Stimulated activated CD4-positive, alpha-beta T cell treated with anti-CD3 and anti-CD28 coated beads, TNF-alpha, amount 100 ng/mL, for 24 hours (primary cell): ENCODE measurements at places on chromosomes 13 and 19.

GRCh38 chr13:47033216-47033615 is 136.4 kb upstream of the HTR2A start:
- DNase-seq = no peak

- no peak for DNase-seq
Measured at GRCh38 chr13:106100171-106100919, 435.1 kb downstream of the EFNB2 start.

DNA sequence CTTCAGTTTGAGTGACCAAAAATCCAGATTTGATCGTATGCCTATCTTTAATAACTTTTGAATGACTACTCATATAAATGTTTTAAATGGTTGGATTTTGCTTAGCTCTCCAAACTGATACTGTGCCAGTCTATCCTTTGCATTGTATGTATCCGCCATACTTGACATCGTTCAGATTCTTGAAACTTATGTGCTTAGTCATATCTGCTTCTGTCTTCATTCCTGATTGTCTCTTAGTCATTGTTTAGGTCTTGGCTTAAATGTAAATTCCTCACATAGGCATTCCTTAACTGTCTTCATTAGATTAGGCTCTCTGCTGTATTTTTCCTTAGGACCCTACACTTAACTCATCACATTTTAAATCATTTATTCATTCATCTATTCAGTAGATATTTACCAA is 126.0 kb downstream of the PCCA start:
- no peak for DNase-seq

GRCh38 chr13:112350300-112350699 is 25.9 kb upstream of the SPACA7 start:
- DNase-seq = no peak

DNA sequence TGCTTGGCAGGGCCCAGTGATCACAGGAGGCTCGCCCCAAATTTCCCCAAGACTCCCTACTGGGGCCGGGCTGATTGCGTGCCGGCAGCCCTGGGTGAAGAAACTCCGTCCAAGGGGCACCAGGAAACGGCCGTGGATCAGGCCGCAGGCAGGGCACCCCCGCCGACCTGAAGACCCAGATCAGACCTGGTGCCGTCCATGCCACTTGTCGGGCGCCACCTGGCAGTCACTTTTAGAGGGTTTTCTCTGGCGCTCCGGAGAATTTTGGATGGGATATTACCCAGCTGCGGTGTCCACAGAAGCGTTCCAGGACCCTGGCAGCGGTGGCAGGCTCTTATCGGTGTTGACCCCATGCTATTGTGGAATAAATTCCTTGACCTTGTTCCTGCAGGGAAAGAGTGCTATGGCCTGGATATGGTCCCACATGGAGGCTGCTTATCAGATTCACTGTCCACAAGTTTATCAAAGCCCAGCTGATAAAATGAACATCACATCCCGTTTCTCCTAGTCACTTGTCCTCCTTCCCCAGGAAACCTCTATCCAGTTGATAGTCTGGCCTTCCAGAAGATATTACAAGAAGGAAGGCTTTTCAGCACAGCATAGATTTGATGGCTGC is 38.2 kb downstream of the IGFL2 start:
- DNase-seq = no peak

- no peak for DNase-seq
Measured at GRCh38 chr19:53432088-53432661, 391 bp downstream of the ZNF761 start.

- DNase-seq = no peak
Measured at GRCh38 chr19:5386841-5387240, 46.2 kb upstream of the PTPRS start.

DNA sequence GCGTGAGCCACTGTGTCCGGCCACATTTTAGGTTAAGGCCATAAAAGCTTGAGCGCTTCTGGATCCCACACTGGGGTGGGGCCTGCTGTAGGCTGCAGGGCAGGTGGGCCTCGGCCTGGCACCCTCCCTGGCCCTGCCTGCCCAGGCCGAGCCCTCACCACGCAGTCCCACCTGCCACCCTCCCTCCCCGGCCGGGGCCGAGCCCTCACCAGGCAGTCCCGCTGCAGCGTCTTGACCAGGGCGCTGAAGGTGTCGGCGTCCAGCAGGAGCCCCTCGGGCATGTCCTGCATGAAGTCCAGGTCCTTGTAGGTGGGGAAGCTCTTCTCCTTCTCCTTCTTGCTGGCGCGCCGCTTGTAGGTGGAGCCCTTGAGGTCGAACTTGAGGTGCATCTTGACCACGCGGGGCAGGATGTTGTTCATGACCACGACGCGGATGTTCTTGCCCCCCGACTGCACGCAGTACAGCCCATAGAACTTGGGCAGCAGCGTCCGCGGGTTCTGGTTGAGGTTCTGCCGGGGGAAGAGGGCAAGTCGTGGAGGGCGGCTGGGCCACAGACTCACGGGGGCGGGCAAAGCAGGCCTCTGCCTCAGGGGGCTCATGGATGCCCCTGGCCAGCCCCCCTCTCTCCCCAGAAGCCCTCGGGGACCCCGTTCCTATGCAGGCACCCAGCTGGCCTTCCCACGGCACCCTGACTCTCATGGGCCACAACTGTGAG is 26.6 kb upstream of the CACTIN start:
- no peak for DNase-seq

DNA sequence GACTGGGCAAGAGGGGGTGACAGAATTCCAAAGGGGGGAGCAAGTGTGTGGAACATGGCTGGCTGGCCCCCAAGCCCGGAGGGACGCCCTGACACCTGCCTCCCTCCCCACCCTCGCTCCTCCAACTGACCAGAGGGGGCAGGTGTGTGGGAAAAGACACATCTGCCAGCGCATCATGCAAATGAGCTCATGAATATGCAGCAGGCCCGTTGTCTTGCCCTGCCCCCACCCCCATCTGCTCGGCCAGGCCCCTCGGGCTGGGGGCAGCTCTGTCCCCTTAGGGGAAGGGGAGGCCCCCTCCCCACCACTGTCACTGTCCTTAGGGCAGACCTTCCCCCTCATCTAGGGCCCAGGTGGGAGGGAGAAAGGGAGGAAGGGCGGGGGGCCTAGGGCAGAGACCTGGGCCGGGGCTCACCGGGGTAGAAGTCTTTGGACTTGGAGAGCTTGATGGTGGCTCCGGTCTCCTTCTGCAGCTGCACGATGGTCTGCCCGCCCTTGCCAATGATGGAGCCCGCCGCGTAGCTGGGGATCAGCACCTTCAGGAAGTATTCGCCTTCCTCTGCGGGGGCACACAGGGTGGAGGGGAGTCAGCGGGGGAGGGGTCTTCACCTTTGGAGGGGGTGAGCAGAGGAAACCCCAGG is 12.9 kb downstream of the NOVA2 start:
- DNase-seq = no peak
